Heart right ventricle (tissue), 16 donors: ENCODE measurements at places on chromosomes 7 and 10.

DNA sequence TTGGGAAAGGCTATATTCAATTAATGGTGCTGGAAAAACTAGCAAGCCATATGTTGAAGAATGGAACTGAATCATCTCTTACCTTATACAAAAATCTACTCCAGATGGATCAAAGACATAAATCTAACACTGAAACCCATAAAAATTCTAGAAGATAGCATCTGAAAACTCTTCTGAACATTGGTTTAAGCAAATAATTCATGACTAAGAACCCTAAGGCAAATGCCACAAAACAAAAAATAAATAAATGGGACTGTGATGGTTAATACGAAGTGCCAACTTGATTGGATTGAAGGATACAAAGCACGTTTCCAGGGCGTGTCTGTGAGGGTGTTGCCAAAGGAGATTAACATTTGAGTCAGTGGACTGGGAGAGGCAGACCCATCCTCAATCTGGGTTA lies 1130.0 kb downstream of the DNAJB9 start:
- no peaks in the 10 kb centered on the region for H3K4me1 ChIP-seq
- H3K27me3 ChIP-seq = no peaks in the 10 kb centered on the region
- H3K27ac ChIP-seq = no peak overlapping the region
- no peak overlapping the region for H3K4me3 ChIP-seq

- no peaks in the 10 kb centered on the region for H3K27me3 ChIP-seq
- H3K27ac ChIP-seq = no peak overlapping the region
- no peak for DNase-seq
- H3K4me1 ChIP-seq = no peaks in the 10 kb centered on the region
- H3K4me3 ChIP-seq = no peak overlapping the region
Measured at GRCh38 chr7:22627136-22627535, 99.9 kb upstream of the IL6 start.

GRCh38 chr7:121793716-121794115 lies 79.2 kb upstream of the PTPRZ1 start:
- no peaks in the 10 kb centered on the region for H3K4me1 ChIP-seq
- no peak overlapping the region for H3K27ac ChIP-seq
- no peak overlapping the region for H3K4me3 ChIP-seq
- no peaks in the 10 kb centered on the region for H3K36me3 ChIP-seq
- no peak for DNase-seq
- H3K27me3 ChIP-seq = no peaks in the 10 kb centered on the region

- no peak overlapping the region for H3K4me3 ChIP-seq
- DNase-seq = peak; percentile 27
- H3K36me3 ChIP-seq = peaks cover 7% of the 10 kb centered on the region
- no peaks in the 10 kb centered on the region for H3K27me3 ChIP-seq
- no peaks in the 10 kb centered on the region for H3K4me1 ChIP-seq
- H3K27ac ChIP-seq = no peak overlapping the region
Measured at GRCh38 chr10:29420744-29421143, 131.9 kb downstream of the LYZL1 start.

DNA sequence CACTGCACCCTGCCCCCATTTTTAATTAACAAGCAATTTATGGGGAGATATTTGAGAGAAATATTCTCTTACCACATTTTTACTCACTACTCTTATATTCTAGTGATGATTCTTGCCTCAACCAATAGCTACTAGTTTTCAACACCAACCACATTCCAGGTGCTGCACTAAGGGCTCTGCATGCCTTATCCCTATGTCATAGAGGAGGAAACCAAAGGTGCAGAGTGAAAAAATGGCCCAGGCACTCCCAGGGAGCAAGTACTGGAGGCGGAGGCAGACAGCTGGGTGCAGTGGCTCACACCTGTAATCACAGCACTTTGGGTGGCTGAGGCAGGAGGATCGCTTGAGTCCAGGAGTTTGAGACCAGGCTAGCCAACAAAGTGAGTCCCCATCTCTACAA lies 35.5 kb upstream of the TPST1 start:
- no peaks in the 10 kb centered on the region for H3K27me3 ChIP-seq
- no peak overlapping the region for H3K4me3 ChIP-seq
- H3K27ac ChIP-seq = no peak overlapping the region
- peaks cover 4% of the 10 kb centered on the region for H3K4me1 ChIP-seq

DNA sequence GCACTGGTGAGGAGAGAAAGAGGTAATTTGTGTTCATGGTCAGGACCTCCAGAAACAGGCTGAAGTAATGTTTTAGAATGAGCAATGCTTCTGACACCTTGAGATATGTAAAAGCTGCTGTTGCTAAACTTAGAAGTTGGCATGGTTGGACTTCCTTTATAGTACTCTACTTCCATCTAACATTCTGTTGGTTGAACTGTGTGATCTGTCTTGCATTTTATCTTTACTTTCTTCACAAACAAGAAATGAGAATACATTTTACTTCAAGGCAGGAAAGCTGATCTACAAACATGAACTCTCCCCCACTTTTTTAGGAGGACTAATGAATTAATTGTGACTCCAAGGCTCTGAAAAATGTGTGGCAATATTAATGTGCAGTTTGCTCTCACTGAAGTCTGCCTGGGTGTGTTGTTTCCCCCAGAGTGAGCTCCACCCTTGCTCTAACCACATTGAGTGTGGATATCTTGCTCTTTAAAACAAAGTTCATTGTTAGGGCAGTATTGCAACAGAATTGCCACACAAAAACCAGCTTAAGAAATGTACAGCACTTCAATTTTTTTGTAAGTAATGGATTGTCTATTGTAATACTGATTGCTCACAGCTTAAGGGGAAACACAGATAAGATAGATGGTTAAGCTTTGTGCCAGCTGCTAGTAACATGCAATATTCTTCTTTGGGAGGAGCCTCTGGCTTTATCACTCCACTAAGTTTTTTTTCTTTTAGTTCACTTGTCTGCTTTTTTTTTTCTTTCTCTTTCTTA lies 69.0 kb downstream of the ADD3 start:
- H3K4me3 ChIP-seq = peak overlapping the region; percentile 19
- H3K4me1 ChIP-seq = peaks cover 92% of the 10 kb centered on the region
- no peaks in the 10 kb centered on the region for H3K36me3 ChIP-seq
- DNase-seq = no peak

GRCh38 chr10:107417446-107417845 lies 252.9 kb upstream of the SORCS1 start:
- H3K36me3 ChIP-seq = no peaks in the 10 kb centered on the region
- no peak for DNase-seq
- H3K4me1 ChIP-seq = no peaks in the 10 kb centered on the region
- no peak overlapping the region for H3K27ac ChIP-seq
- no peaks in the 10 kb centered on the region for H3K27me3 ChIP-seq
